ENCODE measurements at places on chromosomes 13 and 19.

GRCh38 chr13:59710996-59711701 lies 452.6 kb downstream of the DIAPH3 start:
- no peak for DNase-seq

GRCh38 chr19:53881482-53882390 lies at the start of gene PRKCG:
PRKCG (plus strand) TSS chr19:53882197; CDS start chr19:53882495, 298 bp downstream.
- DNase-seq, result no peak

DNA sequence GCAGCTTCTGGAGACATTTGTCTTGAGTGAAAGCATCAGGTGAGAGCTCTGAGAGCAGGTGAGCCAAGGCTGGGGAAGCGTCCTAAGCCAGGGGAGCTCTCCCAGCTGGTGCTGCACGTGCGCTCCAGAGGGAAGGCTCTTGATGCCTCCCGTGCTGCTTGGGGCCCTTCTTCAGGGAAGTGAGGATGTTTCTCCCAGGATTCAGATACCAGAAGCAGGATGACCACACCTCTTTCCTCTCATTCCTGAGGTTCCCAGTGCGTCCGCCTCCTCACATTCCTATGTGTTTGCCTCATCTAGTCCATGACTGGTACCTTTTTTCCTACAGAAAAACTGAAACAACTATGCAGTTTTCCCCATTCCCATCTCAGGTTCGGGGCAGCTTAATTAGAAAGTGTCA lies 231.0 kb upstream of the IRS2 start:
- DNase-seq, result no peak

DNA sequence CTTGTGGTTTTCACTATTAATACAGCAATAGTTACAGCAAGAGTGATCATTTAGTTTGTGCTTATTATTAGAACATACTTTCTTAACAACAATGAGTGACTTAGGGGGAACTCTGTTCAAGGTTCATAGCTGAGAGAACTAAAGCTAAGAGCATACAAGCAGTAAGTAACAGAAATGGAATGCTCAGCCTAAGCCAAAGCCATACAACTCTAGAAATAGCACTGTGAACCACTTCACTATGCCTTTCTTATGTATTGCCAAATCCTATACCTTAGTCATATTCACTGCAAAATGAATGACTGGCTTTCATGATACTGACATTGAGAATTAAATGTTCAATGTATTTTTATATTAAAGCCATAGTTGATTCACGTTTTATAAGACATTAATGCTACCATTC lies 599.7 kb upstream of the SLITRK1 start:
- no peak for DNase-seq

DNA sequence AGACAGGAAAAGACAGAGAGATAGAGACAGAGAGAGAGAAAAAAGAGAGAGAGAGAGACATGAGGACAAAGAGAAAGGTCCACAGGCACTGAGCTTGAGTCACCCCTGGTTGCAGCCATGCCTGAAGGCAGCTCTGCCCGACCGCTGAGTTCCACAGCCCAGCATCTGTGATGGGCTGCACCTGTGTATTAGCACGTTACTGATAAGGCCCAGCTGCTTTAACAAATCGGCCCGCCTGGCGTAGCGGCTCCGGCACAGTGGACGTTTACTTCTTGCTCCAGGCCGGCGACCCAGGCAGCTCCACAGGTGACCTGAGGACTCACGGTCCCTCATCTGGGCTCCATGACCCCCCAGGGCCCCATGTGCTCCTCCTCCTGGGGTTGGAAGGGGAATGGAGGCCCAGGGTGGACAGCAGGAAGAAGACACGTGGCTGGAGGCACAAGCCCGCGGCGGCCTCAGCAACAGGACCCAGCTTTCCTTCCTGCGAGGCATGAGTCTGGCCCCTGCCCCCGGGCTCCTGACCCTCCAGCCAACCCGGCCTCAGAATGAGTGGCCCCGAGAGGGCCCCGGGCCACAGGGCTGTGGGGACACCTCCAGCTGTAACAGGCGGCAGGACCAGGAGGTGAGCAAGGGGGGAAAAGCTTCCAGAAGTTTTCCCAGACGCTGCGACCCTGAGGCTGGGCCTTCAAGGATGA lies 3.9 kb upstream of the CSNK1G2 start:
- no peak for DNase-seq

GRCh38 chr13:42101821-42102585 lies 53.6 kb downstream of the DGKH start:
- no peak for DNase-seq

DNA sequence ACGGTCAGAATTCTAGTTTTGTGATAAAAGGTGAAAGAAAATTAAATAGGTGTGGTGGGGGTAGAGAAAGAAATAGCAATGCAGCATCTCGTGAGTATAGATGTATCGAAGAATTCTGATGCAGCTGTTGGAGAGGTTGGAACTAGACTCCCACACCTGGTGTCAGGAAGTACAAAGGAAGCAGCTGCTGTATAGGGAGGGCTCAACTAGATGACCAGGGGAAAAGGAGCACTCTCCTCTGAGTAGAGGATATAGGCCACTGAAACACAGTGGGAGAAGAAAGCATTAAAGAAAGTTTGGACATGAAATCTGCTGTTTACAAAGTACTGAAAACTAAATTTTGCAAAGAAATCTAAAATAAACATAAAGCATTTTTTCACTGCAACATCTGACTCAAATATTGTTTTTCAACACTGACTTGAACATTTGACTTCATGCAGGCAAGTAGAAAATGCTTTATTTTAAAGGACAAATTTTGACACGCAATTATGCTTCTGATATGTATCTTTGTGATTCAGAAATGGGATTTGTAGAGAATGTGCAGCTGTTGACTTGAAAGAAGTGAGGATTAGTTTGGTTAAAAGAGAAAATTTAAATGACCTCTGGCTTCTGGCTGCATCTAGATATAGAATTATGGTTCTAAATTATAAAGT lies 82.2 kb downstream of the MIPEP start:
- DNase-seq, result no peak

GRCh38 chr19:55406826-55407549 lies 600 bp downstream of the UBE2S start:
- no peak for DNase-seq

DNA sequence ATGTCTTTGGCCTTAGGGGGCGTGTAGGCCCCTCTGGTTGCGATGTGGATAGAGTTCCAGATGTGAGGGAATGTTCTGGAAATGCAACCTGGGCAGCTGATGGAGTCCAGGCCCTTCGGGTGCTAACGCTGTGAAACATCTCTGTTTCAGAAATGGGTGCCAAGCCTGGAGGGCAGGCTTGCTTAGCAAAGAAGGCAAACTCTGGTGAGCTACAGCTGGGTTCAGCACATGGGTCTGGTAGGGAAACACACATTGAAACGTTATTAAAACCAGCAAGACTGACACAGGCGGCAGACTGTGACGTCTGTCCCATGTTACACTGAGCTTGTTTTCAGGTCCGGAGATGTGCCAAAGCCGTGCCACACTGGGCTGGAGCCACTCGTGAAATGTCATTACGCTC lies 8.6 kb upstream of the CDC16 start:
- DNase-seq, result no peak
